Calu3 (cell line): ENCODE measurements at places on chromosomes 12 and 14.

- no peak for DNase-seq
Observed at GRCh38 chr12:109779382-109779781, 53.8 kb downstream of the TRPV4 start.

GRCh38 chr12:85301051-85301450, 21.0 kb downstream of the ALX1 start:
- no peak for DNase-seq

GRCh38 chr12:68890701-68891113, 42.3 kb downstream of the CPM start:
- no peak for DNase-seq

DNA sequence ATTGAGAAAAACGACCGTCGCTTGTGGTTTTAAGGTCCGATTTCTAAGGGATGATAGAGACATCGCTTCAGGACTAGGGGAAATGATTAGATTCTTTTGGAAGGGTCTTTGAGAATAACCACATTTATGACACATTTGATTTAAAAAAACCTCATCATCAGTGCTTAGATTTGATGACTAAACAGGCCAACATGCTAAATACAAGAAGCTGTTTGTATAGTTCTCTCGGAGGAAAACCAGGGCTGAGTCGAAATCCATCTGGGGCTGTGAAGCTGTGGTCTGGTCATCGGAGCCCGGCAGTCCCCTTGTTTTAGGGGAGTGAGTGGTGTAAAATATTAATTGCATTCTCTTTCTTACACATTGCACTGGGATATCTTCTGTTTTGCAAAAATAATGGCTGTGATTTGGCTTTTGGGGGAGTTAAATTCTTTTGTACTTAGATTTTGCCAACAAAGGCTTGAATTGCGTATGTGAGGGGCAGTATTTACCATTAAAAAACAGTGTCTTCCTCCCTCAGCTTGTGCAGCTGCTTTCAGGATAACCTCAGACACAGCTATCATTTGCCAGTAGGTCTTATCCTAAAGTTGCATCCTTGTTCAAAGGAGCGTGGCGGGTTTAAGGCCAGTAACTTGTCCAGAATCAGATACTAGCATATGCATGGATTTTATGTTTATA, 550 bp downstream of the GNG2 start:
- no peak for DNase-seq

DNA sequence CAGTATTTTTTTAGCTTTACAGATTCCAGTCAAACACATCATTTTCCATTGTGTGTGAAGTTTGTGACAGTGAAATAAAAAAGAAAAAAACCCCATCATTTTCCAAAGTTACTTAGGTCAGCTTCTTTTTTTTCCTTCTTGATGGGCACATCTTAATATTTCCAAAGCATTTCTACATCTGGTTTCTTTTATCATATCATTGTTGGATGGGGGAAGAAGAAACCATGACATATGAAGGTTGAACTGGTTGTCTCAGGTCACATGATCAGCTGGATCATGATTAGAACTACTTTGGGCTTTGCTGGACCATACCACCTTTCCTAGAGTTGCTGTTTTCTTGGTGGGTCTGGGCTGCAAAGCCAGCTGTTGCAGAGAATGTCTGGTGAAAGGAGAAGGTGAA, 59.8 kb downstream of the FOS start:
- DNase-seq, result no peak

GRCh38 chr12:26062006-26062405, 62.8 kb downstream of the BHLHE41 start:
- no peak for DNase-seq

- no peak for DNase-seq
Observed at GRCh38 chr14:29462772-29463171, 464.9 kb downstream of the PRKD1 start.

DNA sequence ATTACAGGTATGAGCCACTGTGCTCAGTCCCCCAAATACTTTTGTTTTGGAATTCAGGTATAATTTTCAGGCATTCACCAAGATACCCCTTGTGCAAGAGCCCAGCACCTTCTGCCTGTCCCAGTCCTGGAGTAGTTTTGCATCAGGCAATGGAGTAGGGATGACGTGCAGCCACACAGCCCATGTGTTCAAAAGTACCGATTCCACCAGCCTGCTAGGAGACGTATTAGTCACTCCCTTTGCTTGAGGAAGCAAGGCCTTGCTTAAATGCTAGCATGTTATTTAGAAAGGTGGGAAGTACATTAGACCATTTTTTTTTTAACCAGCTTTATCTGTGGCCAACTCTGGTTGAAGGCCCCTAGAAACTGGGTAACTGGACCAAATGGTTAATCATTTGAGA, 15.0 kb upstream of the GALNT16 start:
- DNase-seq, result no peak

GRCh38 chr12:65232476-65233077, 45.9 kb upstream of the MSRB3 start:
- no peak for DNase-seq

- DNase-seq, result peak; percentile 67
Observed at GRCh38 chr12:11581179-11581755, 68.2 kb upstream of the ETV6 start.

GRCh38 chr14:74904635-74905503, 18.2 kb downstream of the RPS6KL1 start:
- no peak for DNase-seq

DNA sequence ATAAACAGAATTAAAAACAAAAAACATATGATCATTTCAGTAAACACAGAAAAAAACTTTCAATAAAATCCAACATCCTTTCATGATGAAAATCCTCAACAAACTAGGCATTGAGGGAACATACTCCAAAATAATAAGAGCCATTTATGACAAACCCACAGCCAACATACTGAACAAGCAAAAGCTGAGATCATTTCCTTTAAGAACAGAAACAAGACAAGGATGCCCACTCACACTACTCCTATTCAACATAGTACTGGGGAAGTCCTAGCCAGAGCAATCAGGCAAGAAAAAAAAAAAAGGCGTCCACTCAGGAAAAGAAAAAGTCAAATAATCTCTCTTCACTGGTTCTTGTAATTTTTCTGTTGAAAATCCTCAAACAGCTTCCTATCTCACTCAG, 30.1 kb downstream of the MRPL42 start:
- no peak for DNase-seq

DNA sequence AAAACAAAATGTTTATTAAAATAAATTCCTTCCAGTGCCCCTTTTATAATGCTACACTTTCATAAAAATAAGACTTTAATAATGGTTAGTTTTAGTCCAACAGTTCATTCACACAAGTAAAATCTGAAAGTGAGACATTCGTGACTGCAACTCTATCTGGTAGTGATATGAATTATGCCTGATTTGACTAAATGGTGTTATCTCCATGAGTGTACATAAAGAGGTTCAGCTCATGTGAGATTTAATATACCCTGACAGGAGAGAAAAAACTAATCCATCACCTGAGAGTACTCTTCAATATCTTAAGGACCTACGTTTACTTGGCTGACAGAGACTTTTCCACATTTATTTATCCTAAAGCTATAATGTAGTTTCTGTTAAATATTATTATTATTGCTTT, 34.0 kb downstream of the ERO1A start:
- DNase-seq, result no peak

DNA sequence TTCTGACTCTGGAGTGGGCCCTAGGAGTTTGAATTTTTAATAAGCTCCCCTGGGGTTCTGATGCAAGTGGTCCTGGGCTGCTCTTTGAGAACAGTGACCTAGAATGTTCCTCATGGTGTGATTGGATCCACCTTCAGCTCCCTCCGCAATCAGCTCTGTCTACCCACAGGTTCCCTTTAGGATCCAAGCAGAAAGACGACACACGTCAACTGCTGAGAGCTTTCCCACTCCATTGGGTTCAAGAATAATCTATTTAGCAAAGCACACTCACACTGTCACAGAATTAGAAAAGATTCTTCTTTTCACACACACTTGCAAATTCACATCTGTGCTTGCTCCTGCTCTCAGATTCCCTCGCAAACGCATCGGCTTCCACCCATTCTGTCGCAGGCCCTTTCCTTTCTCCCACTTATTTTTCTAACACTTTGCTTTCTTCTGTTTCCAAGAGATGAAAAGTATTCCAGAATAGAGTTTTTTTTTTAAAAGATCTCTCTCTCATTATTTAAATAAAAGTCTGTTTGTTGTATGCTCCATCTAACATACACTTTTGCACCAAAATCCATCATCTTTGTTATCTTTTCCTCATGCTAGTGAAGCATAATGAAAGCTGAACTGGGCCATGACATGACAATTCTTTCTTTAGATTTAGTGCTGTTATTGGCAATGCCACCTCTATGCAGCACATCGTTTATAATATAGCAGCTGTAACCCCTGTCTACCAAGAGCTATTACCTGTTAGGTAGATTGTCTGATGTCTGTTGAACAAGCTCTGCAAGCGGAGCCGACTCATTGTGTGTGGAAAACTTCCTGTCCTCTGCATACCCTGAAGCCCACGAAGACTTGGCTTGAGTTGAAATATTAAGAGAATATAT, 73.1 kb downstream of the CACNA1C start:
- no peak for DNase-seq

- no peak for DNase-seq
Observed at GRCh38 chr12:104083769-104084475, 19.6 kb downstream of the HCFC2 start.

DNA sequence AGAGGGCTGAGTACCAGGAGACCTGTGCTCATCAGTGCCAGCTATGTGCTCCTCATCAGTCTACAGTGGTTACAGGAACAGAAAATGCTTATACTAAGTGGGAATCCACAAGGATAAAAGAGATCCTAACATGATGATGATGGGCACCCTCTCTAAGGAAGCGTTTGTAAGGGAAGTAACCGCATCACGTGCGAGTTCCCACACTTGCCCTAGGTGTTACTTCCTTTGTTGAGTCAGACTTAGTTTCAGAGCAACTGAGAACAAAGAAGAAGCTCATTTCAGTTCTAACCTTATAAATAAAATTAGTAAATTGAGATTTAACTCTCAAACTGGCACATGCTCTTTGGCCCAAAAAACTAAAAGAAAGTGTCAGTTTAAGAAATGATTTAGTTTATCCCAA, 956.4 kb upstream of the TMEM132C start:
- DNase-seq, result no peak
